NCI-H1048 (cell line): ENCODE measurements at places on chromosomes 3 and 15.

DNA sequence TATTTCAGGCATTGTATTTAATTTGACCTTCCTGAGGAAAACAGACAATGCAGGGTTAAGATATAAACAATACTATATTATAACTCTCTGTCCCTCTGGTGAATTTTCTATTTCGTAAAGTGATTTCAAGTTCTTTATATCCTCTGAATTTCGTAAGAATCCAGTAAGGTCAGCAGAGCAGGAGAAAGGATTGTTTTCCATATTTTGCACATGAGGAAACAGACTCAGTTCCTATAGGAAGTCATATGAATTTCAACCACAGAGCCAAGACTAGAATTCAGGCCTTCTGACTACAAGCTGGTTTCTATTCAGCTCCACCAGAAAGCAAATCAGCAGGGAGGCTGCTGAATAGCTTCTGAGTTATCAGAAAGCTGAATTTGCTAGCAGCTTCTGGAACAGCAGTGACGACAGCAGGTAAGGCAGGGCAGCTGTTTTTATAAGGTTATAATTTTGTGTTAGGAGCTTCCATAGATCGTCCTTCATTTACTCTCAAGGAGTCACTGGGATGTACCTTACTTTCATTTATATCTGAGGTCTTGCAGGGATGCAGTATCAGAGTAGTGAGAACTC is 11.1 kb upstream of the PLAAT1 start:
- no peak for DNase-seq

DNA sequence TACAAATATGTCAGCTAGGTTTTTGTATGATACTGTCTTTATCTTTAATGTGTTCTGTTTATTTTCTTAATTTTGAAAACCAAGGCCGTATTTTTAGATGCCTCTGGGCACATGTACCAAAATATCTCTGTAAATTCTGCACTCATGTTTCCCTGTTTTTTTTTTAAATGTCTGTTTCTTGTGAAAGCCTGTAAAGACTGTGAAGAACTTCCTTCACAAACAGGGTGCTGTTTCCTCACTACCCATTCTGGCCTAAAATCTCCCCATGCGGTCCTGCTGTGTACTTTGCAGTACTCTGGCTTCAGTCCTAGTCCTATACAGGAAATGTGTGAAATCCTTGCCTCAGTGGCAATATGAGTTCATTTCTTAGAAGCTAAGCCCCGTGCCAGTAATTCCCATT is 133.4 kb upstream of the ZBTB20 start:
- DNase-seq: no peak

- DNase-seq: no peak
Measured at GRCh38 chr3:5078151-5078550, 43.9 kb upstream of the ARL8B start.

DNA sequence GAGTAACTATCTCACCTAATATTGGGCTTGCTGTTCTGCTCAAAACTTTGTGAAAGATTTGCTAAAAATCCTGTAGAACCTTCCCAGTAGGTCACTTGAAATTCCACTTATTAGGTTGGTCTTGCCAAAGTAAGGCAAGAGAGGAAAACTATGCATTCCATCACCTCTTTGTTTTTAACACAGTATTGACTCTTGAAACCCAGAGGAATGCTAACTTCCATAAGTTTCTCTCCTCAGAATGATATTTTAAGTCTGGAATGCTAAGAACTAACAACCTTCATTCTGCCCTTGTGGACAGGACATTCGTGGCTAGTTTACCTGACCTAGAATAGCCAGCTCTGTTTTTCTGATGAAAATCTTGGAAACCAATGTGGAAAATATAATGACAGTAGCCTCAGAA is 154.5 kb downstream of the TMCO5A start:
- DNase-seq: no peak

DNA sequence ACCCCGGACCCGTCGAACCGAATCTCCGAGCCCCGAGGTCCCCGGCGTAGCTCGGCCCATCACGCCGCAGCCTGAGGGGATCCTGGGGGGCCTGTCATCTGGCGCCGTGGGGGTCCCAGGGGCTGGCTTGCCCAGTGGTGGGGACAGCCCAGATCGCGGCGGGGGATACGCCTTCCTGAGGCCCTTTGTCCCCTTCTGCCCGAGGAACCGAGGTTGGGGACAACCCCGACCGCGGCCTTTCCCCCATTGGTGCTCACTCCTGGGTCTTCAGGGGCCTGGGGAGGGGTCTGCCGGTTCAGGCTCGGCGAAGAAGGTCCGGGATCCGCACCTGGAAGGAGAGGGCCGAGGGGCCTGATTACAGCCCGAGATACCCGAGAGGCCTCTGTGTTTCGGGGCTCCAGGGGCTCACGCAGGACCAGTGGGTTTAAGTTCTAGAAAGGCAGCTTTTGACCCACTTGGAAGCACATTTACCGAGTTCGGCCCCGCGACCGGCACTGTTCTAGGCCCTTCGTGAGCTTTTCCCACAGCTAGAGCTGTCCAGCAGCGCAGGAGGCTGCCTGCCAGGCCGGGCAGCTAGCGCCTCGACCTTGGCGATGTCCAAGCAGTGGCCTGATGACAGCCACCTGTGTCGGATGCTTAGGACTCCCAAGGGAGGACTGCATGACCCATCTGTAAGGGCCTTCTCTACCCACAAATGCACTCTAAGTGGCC is 504 bp downstream of the ABHD2 start:
- DNase-seq: no peak

DNA sequence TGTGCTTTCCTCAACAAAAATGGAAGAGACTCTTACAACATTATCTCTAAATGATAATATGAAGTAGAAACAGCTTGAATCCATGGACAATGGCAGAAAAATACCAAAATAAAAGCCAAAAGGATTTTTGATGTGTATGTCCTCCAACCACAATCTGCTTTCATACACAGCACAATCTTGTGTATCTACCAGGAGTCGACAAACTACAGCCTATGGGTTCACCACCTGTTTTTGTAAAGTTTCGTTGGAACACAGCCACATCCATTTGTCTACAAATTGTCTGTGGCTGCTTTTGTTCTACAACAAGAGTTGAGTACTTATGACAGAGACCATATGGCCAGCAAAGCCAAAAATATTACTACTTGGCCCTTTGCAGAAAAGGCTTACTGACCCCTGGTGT is 88.7 kb upstream of the UBE2E2 start:
- no peak for DNase-seq

GRCh38 chr15:85667491-85668424 is 127.0 kb downstream of the KLHL25 start:
- no peak for DNase-seq

DNA sequence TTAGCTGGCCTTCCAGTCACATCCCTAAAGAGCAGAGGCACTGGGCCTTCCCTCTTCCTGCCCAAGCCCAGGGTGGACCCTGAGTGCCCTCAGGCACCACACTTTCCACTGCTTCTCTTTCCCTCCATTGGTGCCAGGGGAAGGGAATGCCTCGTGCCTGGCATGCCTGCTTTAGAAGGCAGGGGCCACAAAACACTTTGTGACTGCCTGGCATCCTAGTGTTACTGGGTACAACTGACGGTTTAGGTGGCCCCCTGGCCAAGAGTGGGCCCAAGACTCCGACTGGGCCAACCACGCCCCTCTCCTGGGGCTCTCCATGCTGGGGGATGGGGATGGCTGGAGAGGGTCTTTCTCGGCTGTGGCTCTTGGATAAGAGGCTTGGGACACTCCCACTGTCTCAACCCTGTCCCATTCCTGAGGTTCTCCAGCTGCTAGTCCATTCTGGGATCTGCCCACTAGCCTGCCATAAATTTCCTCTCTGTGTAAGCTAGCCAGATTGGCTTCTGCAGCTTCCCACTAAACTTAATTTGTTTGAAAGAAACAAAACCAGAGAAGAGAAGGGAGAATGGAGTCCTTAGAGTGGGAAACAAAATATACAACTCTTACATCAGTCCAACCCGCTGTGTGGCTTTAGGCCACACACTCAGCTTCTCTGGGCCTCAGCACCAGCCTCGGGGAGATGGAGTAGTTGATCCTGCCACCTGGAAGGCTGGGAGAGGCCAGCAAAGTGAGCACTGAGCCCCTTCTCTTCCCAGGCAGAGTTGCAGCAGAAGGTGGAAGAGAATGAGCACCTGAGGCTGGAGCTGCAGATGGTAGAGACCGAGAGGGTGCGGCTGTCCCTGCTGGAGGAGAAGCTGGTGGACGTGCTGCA is 24.1 kb upstream of the GP9 start:
- no peak for DNase-seq

GRCh38 chr3:130950124-130950523 is 56.2 kb downstream of the ATP2C1 start:
- no peak for DNase-seq

DNA sequence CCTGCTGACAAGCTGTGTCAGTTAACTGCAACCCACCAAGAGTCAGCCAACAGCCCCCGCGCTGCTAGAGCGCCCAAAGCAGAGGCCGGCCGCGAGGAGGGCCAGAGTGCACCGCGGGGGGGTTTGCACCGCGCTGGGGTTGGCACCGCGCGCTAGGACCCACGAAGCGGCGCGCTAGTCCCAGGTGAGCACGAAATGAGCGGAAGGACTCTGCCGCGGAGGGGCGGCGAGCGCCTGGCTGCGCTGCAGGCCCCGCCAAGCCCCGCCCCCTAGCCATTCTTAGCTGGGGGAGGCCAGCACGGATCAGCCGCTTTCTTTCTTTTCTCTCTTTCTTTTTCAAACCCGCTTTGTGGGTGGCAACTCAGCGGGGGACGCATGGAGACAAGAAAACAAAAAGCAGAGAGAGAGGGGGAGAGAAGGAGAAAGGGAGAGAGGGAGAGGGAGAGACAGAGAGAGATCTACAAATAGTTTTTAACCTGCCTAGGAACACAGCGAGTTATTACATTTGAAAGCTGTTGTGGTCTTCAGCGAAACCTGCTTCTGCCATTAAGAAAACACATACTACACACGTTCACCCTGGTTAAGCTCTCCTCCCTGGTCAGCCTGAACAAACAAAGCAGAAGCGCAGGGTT is 6.9 kb upstream of the FOXB1 start:
- no peak for DNase-seq

GRCh38 chr3:133477487-133477886 is 77.6 kb downstream of the BFSP2 start:
- no peak for DNase-seq

GRCh38 chr15:39843565-39843964 is 60.9 kb upstream of the FSIP1 start:
- DNase-seq: no peak

DNA sequence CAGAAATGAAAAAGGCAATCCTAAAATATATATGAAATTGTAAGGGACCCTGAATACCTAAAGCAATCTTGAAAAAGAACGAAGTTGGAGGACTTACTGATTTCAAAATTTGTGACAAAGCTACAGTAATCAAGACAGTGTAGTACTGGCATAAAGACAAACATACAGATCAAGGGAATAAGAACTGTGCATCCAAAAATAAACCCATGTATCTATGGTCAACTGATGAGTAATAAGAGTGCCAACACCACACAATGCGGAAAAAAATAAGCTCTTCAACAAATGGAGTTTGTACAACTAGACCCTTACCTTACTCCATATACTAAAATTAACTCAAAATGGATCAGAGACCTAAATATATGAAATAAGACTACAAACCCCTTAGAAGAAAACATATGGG is 29.6 kb downstream of the GSK3B start:
- DNase-seq: no peak

DNA sequence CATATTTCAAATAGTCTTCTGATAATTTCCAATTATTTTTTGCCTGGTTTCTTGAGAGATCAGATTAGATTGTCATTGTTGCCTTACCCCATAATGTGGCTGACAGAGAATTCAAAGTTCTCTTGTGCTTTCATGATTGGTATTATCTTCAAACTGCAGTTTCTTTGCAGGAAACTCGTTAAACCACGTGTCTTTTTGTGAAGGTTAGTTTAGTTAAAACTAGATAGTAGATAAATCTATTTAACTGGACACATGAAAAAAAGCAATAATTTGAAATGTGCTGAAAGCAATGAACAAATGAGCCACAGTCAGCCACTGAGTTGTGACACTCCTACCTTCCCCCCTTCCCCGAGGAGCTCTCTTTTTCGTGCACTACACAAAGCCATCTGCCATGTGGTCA is 327.5 kb upstream of the UMPS start:
- no peak for DNase-seq

- DNase-seq: no peak
Measured at GRCh38 chr15:38215707-38216106, 36.9 kb upstream of the SPRED1 start.

GRCh38 chr3:119257654-119258410 is 17.2 kb upstream of the B4GALT4 start:
- no peak for DNase-seq

DNA sequence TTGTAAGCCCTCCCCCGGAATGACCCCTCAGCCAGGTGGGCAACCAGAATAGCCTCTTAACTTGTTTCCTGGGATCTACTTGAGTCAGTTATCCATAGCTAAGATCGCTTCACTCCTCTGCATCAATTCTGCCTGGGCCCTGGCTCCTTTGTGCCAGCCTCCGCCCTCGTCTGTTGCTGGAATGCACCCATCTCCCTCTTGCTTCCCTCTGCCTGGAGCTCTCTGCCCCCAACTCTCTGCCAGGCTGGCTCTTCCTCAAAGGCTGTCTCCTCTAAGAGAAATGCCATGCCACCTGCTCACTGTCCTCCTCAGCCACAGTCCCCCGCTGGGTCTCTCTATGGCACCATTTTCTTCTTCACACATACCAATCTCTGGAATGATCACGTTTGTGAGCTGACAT is 240.8 kb downstream of the ADAMTS17 start:
- DNase-seq: no peak

GRCh38 chr3:55064164-55064563 is 136.3 kb upstream of the LRTM1 start:
- no peak for DNase-seq

- no peak for DNase-seq
Measured at GRCh38 chr3:159989973-159990846, 1.6 kb downstream of the IL12A start.

DNA sequence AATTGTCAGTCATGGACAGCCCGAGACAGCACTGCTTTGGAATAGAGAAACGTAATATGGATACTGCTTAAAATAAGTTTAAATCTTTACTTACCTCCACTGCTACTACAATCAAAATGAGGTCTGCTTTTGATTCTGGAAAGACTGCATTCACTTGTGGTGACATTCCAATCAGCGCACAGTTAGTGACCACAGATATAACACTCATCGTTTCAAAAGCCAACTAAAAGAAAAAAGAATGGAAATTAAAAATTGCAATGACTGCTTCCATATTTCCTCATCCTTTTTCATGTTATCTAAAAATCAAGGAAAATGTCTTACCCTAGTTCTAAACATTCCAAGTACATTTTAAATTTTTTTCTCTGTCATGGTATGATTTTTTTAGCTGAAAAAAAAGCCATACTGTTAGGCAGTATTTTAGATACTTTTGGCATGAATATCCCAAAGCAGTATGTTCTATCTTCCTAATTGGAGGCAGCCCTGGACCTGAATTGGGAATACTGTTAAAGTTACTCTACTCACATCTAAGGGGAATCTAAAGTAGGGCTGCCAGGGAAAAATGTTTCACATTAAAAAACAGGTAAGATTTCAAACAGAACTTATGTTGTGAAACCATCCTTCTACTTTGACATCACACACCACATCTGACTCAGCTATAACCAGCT is 72.1 kb downstream of the ANO10 start:
- no peak for DNase-seq

GRCh38 chr15:34119291-34119690 is 17.4 kb downstream of the PGBD4 start:
- DNase-seq: no peak

DNA sequence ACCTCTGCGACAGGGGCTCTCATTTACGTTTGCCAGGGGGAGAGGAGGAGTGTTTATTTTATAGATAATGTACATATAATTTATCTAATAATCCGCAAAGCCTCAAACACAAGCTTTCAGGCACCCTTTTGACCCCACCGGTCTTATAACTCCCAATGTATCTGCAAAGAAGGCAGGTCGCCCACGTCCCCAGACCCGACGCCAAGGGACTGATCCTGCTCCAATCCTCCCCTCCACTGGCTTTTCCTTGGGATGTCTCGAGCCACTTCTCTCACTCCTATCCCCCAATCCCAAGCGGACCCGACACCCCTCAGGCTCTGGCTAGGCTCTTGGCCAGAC is 452 bp downstream of the DCP1A start:
- DNase-seq: no peak
